Aorta (tissue), 5 donors: ENCODE measurements at places on chromosomes 5 and 9. TPM values are rescaled to one million over a fixed set of nuclear protein-coding genes. Genes with fewer than 3 reads are reported as not detected.

Gene FYB1
- total RNA-seq, result 16.3 TPM

Gene PCDHGA3
- 4.1 TPM for total RNA-seq

Gene CENPK
- total RNA-seq, result 3.7 TPM

Gene IER5L
- total RNA-seq, result 28.3 TPM

Gene TAS2R1
- total RNA-seq, result not detected

Gene ADAMTS12
- total RNA-seq, result 3.6 TPM

Gene SH3TC2
- total RNA-seq, result 2.9 TPM

Gene LEAP2
- total RNA-seq, result 1.3 TPM

DNA sequence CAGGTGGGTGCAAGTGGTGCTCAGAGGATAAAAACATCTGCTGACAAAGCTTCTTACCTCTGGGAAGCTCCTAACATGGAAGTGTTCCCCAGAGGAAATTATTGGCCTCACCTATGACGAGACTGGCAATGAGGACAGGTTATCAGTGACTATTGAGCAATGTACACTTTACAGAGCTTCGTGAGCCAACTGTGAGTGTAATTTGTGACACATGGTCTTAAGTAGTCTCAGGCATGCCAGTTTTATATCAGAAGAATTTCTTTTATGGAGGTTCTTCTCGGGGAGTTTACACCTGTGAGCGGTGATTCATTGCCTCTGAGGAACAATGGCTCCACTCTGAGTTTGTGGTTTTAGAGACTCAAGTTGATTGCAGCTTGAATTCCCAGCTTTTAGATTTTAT is 11.3 kb downstream of the ANKDD1B start:
- H3K4me3 ChIP-seq, result no peak overlapping the region
- no peaks in the 10 kb centered on the region for H3K4me1 ChIP-seq
- no peaks in the 10 kb centered on the region for H3K27me3 ChIP-seq
- no peak overlapping the region for H3K27ac ChIP-seq
- no peak for DNase-seq

GRCh38 chr5:105460721-105461120 is 1898.1 kb upstream of the NUDT12 start:
- H3K36me3 ChIP-seq, result no peaks in the 10 kb centered on the region
- no peak overlapping the region for H3K27ac ChIP-seq
- H3K4me3 ChIP-seq, result no peak overlapping the region
- H3K4me1 ChIP-seq, result no peaks in the 10 kb centered on the region
- no peaks in the 10 kb centered on the region for H3K27me3 ChIP-seq
- no peak for DNase-seq

- H3K27ac ChIP-seq, result no peak overlapping the region
- H3K4me3 ChIP-seq, result no peak overlapping the region
- H3K27me3 ChIP-seq, result no peaks in the 10 kb centered on the region
- DNase-seq, result no peak
- no peaks in the 10 kb centered on the region for H3K4me1 ChIP-seq
Observed at GRCh38 chr9:133341369-133342068, 5.5 kb upstream of the SURF6 start.

GRCh38 chr5:135434591-135435466 is 12.3 kb downstream of the DCANP1 start:
- peak; percentile 45 for DNase-seq
- no peak overlapping the region for H3K27ac ChIP-seq
- no peaks in the 10 kb centered on the region for H3K36me3 ChIP-seq
- no peaks in the 10 kb centered on the region for H3K4me1 ChIP-seq
- H3K4me3 ChIP-seq, result no peak overlapping the region
- no peaks in the 10 kb centered on the region for H3K27me3 ChIP-seq

- no peaks in the 10 kb centered on the region for H3K4me1 ChIP-seq
- peak overlapping the region; percentile 24 for H3K4me3 ChIP-seq
- no peak overlapping the region for H3K27ac ChIP-seq
- H3K27me3 ChIP-seq, result no peaks in the 10 kb centered on the region
- H3K36me3 ChIP-seq, result no peaks in the 10 kb centered on the region
- DNase-seq, result no peak
Observed at GRCh38 chr5:91378752-91379211, 4.3 kb downstream of the ARRDC3 start.

GRCh38 chr5:61796773-61797172 is 464.7 kb downstream of the ZSWIM6 start:
- H3K4me3 ChIP-seq, result no peak overlapping the region
- no peak overlapping the region for H3K27ac ChIP-seq

- no peak for DNase-seq
- no peaks in the 10 kb centered on the region for H3K27me3 ChIP-seq
- H3K27ac ChIP-seq, result no peak overlapping the region
- H3K4me1 ChIP-seq, result peaks cover 2% of the 10 kb centered on the region
- peaks cover 8% of the 10 kb centered on the region for H3K36me3 ChIP-seq
- no peak overlapping the region for H3K4me3 ChIP-seq
Observed at GRCh38 chr5:123186771-123187170, 97.7 kb downstream of the PRDM6 start.

- H3K4me3 ChIP-seq, result no peak overlapping the region
- no peak for DNase-seq
- no peaks in the 10 kb centered on the region for H3K27me3 ChIP-seq
- H3K27ac ChIP-seq, result no peak overlapping the region
Observed at GRCh38 chr9:21160178-21160577, 6.3 kb downstream of the IFNA21 start.

DNA sequence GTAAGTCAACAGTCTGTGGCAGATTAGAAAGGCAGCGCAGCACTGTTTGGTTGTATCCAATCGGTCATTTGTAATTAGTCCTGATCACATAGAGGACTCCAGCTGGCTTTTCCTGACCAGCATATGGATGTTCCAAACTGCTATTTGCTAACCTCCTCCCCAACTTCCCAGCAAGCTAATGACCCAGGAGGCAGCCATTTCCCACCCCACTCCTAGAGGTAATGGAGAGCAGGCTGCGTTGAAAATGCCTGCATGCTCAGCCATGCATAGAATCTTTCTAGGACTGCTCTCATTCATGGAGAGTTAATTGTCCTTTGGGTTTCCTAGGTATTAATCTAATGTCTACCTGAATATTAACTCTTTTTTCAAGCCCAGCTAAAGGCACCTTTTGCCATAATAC is 850.6 kb upstream of the WWC1 start:
- H3K27me3 ChIP-seq, result no peaks in the 10 kb centered on the region
- no peak for DNase-seq
- no peaks in the 10 kb centered on the region for H3K36me3 ChIP-seq
- no peak overlapping the region for H3K27ac ChIP-seq
- H3K4me3 ChIP-seq, result no peak overlapping the region

DNA sequence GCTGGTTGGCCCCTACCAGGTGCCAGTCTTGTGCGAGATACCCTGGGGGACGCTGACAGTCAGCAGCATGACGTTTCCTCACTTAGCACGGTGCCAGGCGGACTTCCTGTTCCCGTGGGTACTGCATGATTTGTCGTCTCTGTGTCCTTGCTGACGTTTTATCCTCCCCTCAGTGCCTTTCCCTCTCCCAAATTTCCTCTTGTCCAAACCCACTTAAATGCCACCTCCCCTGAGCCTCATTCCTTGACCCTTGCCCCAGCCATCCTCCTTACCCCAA is 60.6 kb upstream of the SAP30L start:
- peaks cover 9% of the 10 kb centered on the region for H3K36me3 ChIP-seq
- no peak overlapping the region for H3K4me3 ChIP-seq
- H3K4me1 ChIP-seq, result no peaks in the 10 kb centered on the region
- no peak overlapping the region for H3K27ac ChIP-seq
- no peaks in the 10 kb centered on the region for H3K27me3 ChIP-seq

DNA sequence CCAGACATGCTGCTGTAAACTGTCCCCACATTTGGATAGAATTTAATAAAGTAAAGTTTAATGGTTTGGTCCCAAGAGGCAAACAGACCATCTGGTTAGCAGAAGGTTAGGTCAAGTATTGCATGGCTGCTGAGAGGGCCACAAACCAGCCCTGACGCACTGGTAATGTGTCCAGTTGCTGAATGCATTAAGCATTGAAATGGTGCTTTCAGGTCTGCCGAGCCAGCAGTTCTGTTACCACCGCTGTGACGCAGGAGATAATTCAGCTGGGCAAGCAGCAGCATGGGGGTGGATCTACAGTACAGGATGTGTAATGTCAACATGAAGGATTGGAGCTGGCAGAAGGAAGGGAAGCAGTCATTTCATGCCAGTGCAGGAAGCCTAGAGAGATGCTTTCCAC is 16.0 kb downstream of the ZNF462 start:
- H3K27me3 ChIP-seq, result no peaks in the 10 kb centered on the region
- H3K4me1 ChIP-seq, result peaks cover 8% of the 10 kb centered on the region
- H3K4me3 ChIP-seq, result no peak overlapping the region
- no peak overlapping the region for H3K27ac ChIP-seq
- no peaks in the 10 kb centered on the region for H3K36me3 ChIP-seq
- DNase-seq, result peak; percentile 78

DNA sequence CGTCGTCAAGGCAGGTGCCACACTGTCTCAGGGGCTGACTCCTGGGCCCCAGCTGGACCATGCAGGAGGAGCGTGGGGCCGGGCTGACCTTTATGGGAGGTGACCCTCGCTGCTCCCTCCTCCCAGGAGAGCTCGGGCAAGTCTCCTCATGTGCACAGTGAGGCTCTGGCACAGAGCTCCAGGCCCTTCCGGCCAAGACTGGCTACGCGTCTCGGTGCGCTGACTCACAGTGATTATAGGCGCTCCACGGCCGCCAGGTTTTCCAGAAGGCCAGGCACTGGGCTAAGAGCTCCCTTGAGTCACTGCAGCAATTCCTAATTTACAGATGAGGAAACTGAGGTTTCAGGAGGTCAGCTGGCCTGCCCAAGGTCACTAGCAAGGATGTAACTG is 47.4 kb downstream of the VAV2 start:
- no peak overlapping the region for H3K4me3 ChIP-seq
- H3K4me1 ChIP-seq, result no peaks in the 10 kb centered on the region
- H3K27ac ChIP-seq, result no peak overlapping the region
- H3K36me3 ChIP-seq, result no peaks in the 10 kb centered on the region
- H3K27me3 ChIP-seq, result no peaks in the 10 kb centered on the region
- peak; percentile 81 for DNase-seq

DNA sequence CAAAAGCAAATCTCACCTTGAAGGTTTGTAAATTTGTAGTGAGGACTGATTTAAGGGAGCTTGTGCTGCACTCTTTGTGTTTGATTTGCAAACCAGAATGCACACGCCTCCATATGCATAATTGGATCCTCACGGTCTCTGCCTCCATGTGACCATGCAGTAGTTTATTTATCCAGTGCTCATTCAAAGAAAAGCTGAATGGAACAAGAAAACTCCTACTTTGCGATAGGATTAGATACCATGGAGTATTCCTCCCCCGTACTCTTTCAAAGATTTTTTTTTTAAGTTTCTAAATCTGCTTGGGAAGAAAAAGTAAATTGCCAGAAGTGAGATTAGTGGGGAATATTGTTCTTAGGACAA is 290.4 kb upstream of the TUT7 start:
- DNase-seq, result no peak
- no peak overlapping the region for H3K27ac ChIP-seq
- H3K27me3 ChIP-seq, result no peaks in the 10 kb centered on the region
- H3K4me3 ChIP-seq, result no peak overlapping the region

DNA sequence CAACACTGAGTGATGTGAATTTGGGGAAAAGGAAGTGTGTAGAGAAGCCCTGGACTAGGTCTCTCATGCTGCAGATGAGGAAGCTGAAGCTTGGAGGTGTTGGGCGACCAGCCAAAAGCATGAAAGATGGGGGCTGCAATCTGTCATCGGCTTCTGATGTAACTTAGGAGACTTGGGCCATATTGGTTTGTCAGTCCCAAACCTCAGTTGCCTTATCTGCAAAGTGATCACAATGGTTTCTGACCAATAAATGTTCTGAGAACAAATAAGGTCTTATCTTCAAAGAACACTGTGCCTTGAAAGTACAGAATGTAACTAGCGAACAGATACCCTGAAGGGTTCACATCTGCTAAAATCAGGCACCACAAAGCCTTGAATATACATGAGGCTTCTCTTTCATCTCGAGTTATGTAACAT is 198.4 kb upstream of the NR3C1 start:
- H3K27me3 ChIP-seq, result no peaks in the 10 kb centered on the region
- no peaks in the 10 kb centered on the region for H3K4me1 ChIP-seq
- no peak overlapping the region for H3K4me3 ChIP-seq
- no peak overlapping the region for H3K27ac ChIP-seq

DNA sequence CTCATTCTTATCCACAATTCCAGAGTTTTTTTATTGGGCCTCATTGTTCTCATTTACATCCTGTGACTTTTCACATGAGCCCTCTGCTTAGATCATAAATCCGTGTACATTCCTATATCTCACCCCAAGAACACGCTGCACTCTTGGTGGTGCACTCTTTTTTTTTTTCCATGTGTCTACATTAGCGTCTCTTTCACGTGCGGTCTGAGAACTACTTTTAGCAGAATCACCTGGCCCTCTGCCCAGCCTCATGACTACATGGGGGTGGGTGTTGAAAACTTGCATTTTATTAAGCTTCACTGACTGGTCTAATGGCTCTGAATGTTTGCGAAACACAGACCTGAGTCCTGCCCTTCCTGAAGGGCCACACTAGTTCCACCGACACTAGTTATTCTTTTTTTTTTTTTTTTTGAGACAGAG is 18.6 kb downstream of the C9orf57 start:
- no peaks in the 10 kb centered on the region for H3K36me3 ChIP-seq
- no peak overlapping the region for H3K4me3 ChIP-seq

DNA sequence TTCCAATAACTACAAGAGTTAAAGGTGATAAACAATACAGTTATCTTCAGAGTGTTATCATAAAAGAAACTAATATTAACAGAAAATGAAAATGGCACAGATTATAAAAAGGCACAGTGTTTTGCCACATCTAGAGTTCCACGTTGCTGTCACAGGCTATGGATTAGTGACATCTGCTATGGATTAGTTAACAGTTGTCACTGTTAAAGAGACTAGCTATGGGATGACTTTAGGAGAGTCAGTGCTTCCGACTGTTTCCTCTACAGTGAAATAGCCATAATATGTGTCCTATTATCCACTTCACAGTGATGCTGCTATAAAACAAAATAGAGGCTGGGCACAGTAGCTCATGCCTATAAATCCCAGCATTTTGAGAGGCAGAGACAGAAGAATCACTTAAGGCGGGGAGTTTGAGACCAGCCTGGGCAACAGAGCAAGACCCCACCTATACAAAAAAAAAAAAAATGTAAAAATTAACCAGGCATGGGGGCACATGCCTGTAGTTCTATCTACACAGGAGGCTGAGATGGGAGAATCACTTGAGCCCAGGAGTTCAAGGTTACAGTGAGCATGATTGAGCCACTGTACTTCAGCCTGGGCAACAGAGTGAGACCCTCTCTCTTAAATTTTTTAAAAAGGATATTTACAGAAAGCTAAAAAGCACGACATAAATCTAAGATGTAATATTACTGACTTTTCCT is 19.7 kb downstream of the MAPKAP1 start:
- H3K4me1 ChIP-seq, result peaks cover 2% of the 10 kb centered on the region
- no peaks in the 10 kb centered on the region for H3K36me3 ChIP-seq
- no peak for DNase-seq
- no peaks in the 10 kb centered on the region for H3K27me3 ChIP-seq
